Hepatocyte (in vitro differentiated cells): ENCODE measurements at places on chromosomes 4 and X. TPM values are rescaled to one million over a fixed set of nuclear protein-coding genes. Genes with fewer than 3 reads are reported as not detected.

RNF150 gene
- polyA plus RNA-seq: 2.4 and 4.2 TPM in 2 replicates

SUPT20HL2 gene
- not detected in 2 replicates for polyA plus RNA-seq

- no peak for DNase-seq
Observed at GRCh38 chrX:82127228-82128123, 925.6 kb downstream of the SH3BGRL start.

DNA sequence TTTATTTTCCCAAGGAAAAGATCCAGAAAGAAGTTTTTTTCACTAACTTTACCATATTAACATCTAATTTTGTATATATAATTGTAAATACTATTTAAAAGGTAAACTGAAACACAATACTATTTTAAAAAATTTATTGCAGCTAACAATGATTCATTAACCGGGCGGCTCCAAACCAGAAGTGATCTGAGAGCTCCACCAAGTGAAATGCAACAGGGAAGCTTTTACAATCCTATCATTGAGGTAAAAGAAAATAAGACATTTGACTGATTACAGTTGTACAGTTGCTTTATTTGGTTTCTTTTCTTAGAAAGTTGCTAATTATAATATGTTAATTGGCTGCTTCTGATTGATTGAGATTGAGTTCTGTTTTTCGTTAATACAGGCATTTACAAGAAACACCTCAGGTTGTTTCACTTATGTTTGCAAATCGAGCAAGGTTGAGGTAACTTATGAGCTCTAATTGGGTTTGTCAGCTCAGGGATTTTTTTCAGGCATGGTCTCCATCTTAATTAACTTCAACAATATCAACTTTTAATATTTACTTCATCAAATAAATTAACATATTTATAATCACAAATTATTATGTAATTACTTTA, 220.2 kb upstream of the UGT8 start:
- DNase-seq: peak; percentile 49

DNA sequence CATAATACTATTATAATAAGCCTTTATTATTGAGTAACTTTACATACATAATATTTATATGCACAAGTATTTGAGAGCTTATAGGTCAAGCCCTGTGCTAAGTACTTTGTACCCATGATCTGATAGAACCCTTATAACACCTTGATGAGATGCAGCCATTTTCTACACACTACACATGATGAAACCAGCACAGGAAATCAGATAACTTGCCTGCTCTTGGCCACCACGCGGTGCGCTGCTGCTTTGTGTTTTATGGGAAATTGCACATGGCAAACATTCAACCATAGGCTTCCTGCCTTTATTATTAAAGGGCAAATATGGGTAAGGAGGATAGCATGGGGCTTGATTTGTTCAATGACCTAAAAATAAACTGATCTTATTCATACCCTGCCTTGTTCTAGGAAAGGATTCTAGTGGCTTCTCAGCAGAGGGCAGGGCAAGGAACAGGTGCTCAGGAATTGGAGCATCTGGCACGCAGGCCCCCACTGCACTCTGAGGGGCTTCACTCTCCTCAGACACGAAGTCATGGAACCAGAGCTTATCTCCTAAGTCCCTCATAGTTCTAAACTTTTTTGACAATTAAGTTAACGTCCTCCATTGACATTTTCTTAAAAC, 31.6 kb upstream of the NAP1L5 start:
- no peak for DNase-seq

GRCh38 chrX:36334572-36334971, 415.0 kb downstream of the CFAP47 start:
- no peak for DNase-seq
